Brain microvascular endothelial cell (primary cell): ENCODE measurements at places on chromosomes 5 and 9.
A peak's percentile ranks its signal among the peaks of the same experiment; 100 is the strongest.

DNA sequence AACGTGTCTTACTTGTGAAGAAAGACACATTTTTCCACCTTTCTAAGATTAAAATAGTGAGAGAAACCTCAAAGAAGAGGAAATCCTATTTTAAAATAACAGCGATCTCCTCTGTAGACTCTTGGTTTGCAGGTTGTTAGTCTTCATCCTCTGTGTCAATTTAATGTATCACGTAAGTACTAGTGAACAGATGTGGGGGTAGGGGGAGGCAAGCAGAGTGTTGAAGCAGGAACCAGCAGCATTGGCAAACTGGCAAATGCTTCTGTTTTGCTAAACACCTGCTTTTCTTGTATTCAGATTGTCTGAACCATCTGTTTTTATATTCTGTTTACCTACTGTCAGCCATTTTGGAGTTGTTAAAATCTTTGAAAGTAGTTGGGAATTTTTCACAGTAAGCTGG is 159.3 kb upstream of the TLX3 start:
- no peak for DNase-seq

- DNase-seq: no peak
Measured at GRCh38 chr9:95581900-95582299, 65.1 kb upstream of the PTCH1 start.

DNA sequence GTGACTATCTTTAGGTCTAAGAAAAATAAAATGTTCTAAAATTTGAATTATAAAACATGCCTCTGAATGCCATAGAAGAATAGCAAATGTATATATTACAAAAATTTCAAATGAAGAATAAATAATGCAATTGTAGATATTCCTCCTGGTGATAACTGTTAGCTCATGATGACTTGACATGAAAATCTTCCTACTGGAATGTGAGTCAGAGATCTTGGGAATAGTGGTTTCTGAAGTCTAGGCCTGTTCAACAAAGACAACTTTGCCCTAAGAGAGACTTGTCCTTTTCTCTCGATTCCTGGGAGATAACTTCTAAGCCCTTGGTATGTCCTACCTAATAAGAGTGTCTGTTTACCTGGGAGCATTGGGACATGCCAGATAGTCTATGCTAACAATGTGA is 746.3 kb upstream of the RIOK2 start:
- DNase-seq: peak; percentile 4

- DNase-seq: no peak
Measured at GRCh38 chr9:92035687-92036410, 79.4 kb downstream of the SPTLC1 start.

GRCh38 chr9:136665111-136665703 is 2.5 kb downstream of the EGFL7 start:
- DNase-seq: no peak

DNA sequence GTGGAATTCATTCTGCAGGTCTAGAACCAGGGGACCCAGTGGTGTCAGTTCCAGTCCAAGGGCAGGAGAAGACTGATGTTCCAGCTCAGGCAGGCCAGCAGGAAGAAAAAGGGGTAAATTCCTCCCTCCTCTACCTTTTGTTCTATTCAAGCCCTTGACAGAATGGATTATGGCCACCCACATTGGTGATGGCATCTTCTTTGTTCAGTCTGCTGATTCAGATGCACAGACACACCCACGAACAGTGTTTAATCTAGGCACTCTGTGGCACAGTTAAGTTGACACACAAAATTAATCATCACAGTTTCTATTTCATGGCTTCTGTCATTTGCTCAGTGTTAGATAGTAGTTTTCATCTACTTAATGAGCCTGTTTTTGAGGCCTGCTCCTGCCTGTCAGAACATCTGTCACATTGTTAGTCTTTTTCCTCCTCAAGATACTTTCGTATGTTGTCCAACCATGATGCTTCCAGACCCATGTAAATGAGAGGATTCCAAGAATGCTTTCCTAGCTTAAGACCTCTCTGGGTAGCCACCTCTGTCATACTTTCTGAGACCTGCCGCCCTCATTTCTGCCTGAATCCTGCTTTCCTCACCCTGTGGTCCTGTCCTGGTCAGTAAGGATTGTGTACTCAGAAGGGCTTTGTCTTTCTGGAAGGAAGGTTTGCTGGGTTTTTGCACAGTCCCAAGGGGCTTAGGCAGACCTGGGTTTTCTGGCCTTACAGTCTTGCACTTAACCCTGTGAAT is 72.5 kb downstream of the SPIN1 start:
- DNase-seq: no peak

DNA sequence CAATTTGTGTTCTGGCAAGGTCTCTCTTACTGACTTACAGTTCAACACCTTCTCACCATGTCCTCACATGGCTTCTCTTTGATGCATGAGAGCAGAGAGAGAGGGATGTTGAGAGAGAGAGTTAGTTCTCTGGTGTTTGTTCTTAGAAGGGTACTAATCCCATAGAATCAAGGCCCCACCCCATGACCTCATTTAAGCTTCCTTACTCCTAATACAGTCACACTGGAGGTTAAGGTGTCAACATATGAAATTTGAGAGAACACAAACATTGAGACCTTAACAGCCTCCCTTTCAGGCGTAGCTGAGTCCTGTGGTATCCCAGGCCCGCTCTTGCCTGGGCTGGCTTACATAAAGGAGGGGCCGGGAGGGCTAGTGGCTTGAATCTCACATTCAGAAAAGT is 10.6 kb upstream of the SEMA6A start:
- no peak for DNase-seq

DNA sequence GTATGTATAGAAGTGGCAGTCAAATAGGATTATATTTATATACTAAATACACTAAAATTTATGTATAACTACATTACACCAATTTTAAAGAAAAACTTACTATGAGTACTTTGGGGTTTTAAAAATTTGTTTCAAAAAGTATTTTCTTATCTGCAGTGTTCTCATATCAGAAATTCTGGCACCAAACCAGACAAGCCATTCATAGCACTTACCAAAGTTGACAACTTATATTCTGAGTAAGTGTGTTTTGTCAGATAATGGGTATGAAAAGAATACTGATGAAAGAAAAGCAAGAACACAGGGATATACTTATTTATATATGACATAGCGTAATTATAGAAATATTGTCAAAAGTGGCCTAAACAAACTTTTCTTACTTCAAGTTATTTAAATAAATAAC is 67.5 kb downstream of the SPEF2 start:
- DNase-seq: no peak

DNA sequence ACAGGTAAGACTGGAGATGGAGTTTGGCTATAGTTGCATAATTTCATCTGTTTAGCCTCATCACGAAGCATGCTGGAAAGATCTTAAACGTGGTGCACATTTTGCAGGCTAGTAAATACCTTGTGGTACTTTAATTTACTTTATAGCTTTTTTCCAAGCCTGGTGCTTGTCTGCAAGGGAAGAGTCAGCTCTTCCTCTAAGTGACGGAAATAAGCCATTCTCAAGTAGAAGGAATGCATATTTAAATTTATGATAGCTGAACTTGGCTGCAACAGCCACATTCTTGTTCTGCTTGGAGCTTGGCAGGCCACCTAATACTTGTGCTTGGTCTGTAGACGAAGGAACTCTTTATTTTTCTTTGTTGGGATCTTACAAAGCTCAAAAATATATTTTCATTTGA is 188.0 kb upstream of the PIK3R1 start:
- DNase-seq: peak; percentile 38

DNA sequence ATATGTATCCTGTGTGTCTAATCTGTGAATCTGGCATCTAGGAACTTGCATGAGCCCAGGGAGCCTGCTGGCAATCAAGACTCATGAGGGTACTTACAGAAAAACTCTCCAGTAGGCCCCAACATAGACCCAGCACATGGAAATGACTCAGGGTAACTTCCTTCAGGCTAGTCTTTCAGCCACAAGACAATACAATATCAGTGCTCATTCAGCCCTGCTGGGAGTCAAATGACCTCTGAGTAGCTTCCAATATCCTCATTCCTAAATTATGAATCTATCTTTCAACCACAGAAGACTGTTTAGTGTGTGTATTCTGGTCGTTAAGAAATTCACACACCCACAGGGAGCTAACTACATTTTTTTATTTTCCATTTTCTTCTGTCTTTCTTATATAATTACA is 1273.0 kb downstream of the EFNA5 start:
- peak; percentile 98 for DNase-seq

DNA sequence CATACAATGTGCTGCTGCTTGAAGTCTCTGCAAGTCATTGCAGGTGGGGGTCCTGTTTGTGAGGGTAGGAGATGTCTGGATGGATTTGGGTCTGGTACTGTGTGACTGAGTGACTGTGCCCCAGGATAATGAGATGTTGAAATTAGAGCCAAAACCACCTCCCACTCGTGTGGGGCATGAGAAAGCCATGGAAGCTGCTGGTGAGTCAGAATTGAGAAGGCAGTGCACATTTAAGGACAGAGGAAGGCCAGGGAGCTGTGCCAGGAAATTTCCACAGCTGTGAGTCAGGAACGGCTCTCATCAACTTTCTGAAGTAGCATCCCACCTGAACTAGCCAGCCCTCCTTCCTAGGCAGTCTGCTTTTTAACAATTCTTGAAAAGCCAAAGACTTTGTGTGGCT is 229.8 kb downstream of the DRD1 start:
- peak; percentile 79 for DNase-seq

DNA sequence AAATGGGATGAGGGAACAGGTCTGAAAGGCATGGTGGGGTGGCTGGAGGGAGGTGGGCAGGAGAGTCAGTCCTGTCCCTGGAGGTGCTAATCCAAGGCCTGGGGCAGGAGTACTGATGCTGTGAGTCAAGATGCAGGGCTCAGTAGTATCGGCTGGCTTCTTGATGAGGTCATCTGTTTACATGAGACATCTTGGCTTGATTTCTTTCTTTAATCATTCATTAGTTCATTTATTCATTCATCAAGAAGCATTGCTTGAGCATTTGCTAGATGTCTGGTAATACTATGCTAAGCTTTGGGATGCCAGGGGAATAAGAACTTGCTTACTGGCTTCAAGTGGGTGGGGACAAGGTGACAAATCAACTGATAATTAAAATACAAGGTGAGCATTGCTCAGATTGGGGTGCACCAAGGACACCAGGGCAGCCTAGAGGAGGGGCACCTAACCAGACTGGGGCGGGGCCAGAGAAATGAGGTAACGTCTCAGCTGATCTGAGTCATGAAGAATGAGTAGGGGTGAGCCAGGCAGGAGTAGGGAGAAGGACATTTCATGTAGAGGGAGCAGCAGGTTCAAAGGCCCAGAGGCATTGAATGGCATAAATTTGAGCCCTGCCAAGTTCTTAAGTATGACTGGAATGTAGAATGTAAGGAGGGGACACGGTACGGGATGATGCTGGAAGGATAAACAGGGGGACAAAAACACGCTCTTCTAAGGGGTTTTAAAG is 88.8 kb downstream of the EGFLAM start:
- peak; percentile 34 for DNase-seq

GRCh38 chr9:106400950-106401349 is 462.0 kb upstream of the ZNF462 start:
- DNase-seq: no peak

- DNase-seq: no peak
Measured at GRCh38 chr5:83453937-83454336, 17.6 kb upstream of the VCAN start.

GRCh38 chr5:72433522-72433921 is 73.7 kb downstream of the ZNF366 start:
- no peak for DNase-seq

DNA sequence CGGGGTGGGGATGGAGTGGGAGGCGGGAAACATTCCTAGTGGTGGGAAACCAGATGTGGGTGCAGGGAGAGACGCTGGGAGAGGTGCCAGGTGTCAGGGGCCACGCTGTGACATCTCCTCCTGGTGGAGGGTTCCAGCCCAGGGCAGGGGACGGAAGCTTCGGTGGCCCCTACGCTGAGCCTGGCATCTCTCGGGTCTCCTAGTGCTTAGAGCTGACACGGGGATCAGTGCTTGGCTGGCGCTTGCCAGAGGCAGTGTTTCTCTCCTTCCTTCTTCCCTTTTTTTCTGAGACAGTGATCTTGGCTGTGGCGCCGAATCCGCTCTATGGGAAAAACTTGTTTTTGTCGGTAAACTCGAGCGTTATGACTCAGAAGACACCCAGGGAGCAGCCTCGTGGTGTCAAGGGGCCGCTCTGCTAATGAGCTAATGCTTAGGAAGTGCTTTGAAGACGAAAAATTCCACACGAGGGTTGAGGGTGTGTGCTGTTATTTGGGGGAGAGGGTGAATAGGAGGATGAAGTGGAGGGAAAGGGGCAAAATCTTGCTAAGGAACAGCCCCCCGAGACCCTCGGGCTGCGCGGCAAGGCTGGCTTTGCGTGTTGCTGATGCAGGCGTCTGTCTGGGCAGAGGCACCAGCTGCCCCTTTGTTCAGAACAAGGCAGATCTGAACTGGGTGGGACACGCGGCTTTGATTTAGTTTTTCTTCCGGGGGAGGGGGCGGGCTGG is 20.4 kb upstream of the IER5L start:
- DNase-seq: peak; percentile 84

DNA sequence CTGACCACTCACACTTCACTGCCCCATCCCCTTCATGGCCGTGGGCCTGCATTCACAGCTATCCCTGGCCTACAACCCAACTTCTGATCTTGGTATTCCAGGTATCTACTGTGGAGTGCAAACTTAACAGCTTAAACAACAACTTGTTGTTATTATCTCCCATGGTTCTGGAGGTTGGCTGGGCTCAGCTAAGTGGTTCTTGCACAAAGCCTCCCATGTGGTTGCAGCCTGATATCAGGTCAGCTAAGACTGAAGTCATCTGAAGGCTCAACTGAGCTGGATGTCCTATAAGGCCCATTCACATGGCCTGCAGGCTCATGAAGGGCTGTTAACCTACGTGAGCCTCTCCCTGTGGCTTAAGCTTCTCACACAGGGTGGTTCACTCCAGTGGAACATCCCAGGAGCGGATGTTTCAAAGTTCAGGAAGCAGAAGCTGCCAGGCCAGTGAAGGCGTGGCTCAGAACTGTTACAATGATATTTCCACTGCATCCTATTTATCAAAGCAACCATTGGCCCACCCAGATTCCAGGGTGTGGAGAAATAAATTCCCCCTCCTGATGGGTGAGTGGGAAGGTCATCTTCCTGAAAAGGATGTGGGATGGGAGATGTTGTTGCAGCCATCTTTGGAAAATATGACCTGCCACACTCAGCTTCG is 30.0 kb upstream of the TRIO start:
- DNase-seq: no peak

- no peak for DNase-seq
Measured at GRCh38 chr5:96193946-96194345, 232.3 kb upstream of the ELL2 start.

- DNase-seq: no peak
Measured at GRCh38 chr5:123094237-123094918, 5.3 kb downstream of the PRDM6 start.

- no peak for DNase-seq
Measured at GRCh38 chr5:164600274-164600673, 1094.9 kb downstream of the MAT2B start.

DNA sequence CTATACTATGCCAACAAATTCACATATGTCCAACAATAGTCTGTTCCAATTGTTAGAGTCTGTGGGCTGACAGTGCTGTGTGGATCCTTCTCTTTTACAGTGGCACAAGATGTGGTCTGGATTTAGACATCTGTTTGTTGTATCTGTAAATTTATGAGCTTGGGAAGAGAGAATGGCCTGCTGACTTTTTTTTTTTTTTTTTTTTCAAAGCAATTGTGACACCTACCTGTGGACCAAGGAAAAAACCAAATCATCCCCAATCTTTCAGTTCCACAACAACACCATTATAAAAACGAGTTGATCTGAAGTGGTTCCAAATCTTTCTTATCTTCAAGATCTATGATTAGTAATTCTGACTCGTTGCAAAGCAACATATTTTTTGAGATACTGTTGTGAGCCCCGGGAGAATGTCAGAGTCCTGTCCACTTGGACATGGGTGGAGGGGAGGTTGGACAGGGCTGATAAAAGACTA is 4.9 kb downstream of the IRX2 start:
- no peak for DNase-seq
